ENCODE measurements at places on chromosomes 2 and 18.

- no peak for DNase-seq
Observed at GRCh38 chr2:144567745-144568144, 47.8 kb upstream of the ZEB2 start.

- DNase-seq = no peak
Observed at GRCh38 chr2:30963184-30963583, 155.9 kb upstream of the CAPN13 start.

- no peak for DNase-seq
Observed at GRCh38 chr2:140797718-140798117, 1333.1 kb downstream of the LRP1B start.

- no peak for DNase-seq
Observed at GRCh38 chr2:187594801-187595200, 40.6 kb upstream of the TFPI start.

- no peak for DNase-seq
Observed at GRCh38 chr2:85794491-85795121, 40.8 kb downstream of the ATOH8 start.

- DNase-seq = no peak
Observed at GRCh38 chr2:200216310-200216709, 90.2 kb upstream of the SPATS2L start.
